ENCODE measurements at places on chromosomes 3 and 15.

- DNase-seq = no peak
These were observed 120.5 kb upstream of the ALDH1A3 start for GRCh38 chr15:100759106-100759505.

- no peak for DNase-seq
These were observed 458.3 kb downstream of the MFSD1 start for GRCh38 chr3:159260049-159260662.

GRCh38 chr3:160027541-160028195 lies 39.0 kb downstream of the IL12A start:
- DNase-seq = no peak

DNA sequence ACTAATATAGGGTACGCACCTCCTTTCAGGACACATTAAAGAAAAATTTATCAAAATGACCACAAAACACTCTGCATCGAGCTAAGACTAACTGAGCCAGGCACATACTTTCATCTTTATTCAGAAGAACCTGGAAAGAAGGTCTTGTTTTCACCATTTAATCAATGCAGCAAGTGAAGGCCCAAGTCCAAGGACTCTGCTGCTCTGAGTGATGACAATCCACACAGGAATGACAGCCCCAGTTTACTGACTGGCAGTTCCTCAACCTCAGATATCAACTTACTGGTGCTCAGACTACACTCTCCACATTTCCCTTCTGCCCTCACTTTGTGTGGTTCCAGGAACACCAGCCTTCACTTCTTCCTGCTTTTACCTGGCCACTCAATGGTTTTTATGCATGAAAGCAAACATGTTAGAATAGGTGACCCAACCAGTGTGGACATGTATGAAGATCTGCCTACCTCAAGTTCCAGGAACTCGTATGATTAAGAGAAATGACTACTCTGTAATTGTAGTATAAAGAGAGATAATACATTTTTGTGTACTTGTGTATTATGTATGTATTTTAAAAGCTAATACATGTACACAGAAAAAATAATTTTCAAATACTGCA lies 29.1 kb upstream of the RASA2 start:
- no peak for DNase-seq
